Stimulated activated CD8-positive, alpha-beta memory T cell treated with anti-CD3 and anti-CD28 coated beads, Interleukin-4, amount 100 ng/mL, for 4 hours (primary cell): ENCODE measurements at places on chromosomes 4 and X.

DNA sequence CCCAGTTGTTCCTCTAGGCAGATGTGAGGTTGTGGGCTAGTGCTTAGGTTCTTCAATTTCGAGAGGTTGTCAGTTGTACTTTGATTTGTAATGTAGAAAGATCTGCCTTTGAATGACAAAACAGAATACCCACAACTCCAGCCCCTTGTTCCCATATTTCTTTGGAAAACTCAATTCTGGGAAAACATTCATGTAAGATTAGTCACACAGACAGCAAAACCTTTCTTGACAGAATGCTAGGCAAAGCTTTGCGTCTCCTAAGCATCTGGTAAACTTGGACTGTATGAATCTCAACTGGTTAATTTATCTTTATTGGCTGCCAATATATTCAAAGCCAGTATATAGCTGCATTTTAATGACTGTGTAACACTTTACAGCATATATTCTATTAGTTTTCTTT, 34.9 kb downstream of the NOCT start:
- DNase-seq = no peak

- DNase-seq = no peak
Measured at GRCh38 chr4:36420111-36420679, 138.8 kb downstream of the DTHD1 start.

GRCh38 chrX:54891573-54891972, 29.1 kb upstream of the TRO start:
- no peak for DNase-seq

GRCh38 chr4:8528713-8529112, 51.5 kb upstream of the GPR78 start:
- DNase-seq = no peak

- no peak for DNase-seq
Measured at GRCh38 chrX:34300871-34301270, 168.8 kb upstream of the FAM47A start.

GRCh38 chr4:167688660-167689142, 403.6 kb upstream of the ANXA10 start:
- DNase-seq = no peak

DNA sequence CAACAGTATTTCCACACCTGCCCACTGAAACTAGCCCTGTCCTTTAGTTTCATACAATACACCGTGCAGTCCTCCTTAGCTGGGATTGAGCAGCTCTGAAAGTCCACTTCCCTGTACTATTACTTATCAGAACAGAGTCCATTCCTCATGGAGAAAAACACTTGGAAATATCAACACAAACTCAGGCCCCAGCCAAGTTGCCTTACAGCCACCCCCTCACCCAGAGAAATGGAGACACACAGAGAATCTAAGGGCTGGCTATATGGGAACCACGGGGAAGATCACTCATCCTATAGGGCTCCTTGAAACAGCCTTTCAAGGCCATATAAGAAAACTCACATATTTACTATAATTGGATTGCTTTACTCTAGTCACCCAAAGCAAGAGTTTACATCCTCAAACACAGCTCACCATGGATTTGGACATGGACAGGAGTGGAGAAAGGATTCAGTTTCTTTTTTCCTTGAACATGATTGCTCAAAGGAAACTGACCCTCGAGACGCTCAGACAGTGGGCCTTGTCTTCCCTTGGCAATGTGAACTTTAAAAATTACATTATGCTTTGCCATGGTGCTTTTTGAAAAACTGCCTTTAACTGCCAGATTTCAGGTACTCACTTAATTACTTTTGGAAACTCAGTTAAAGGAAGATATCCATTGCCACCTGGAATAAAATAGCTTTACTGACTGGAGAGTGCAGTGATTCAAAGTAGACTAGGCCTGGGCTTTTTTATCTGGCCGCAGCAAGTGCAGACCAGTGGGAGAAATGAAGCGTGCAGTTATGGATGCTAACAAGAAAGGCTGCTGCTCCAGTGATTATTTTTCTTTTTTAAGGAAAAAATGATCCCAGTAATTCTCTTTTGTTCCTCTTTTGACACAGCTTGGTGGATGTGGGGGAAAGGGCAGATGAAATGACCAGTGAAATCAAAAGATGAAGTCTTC, 1.6 kb downstream of the SCARB2 start:
- DNase-seq = no peak

- DNase-seq = no peak
Measured at GRCh38 chr4:111977419-111977965, 167.8 kb upstream of the FAM241A start.

- no peak for DNase-seq
Measured at GRCh38 chr4:67896421-67897065, 12.7 kb upstream of the TMPRSS11D start.

DNA sequence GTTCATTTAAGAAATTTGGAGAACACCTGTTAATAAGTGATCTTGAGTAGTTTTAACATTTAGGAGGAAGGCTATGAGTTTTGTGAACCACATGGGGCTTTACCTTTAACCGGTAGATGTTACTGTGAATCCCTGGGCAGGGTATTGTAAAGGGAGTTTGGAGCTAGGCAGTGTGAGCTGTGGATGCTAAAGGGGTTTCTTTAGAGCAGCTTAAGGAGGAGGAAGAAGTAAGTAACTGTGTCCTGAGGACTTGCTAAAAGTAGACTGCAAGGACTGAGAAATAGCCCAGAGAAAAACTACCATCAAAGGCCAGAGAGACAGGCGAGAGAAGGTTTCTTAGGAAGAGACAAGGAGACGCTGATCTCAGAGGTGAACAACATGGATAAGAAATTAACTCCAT, 5.6 kb downstream of the RHOH start:
- no peak for DNase-seq

DNA sequence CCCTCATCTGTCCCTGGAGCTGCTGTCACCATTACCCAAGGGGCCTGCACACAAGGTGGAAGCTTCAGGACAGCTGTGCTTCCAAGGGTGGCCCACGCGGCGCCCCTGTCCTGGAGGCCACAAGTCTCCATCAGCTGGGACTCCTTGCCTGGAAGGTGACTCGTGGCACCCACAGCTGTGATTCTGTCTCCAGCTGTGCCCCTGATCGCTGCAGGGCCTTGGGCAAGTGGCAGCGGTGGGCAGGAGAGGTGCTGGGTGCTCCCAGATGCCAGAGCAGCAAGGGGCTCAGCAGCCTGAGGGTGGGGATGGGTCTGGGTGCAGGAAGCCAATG, 9.0 kb upstream of the DUSP9 start:
- DNase-seq = no peak

GRCh38 chrX:52341493-52341892, 27.3 kb upstream of the XAGE2 start:
- no peak for DNase-seq
